A549 treated with Mapracorat at 1 μM for 4 hours (cell line): ENCODE measurements at places on chromosomes 7 and 10. TPM values are rescaled to one million over a fixed set of nuclear protein-coding genes. Genes with fewer than 3 reads are reported as not detected.

The CPA2 gene
- 0.09 TPM in 1 of 5 replicates, not detected in the others for total RNA-seq

The INPP5A gene
- 11.1 to 13.9 TPM (median 13.1 TPM) in 5 replicates for total RNA-seq

The SLC26A3 gene
- not detected in 5 replicates for total RNA-seq

The H2BK1 gene
- not detected in 5 replicates for total RNA-seq

The CH25H gene
- 0.12 to 0.36 TPM (median 0.32 TPM) in 5 replicates for total RNA-seq

The ANKRD2 gene
- 4.7 to 7.9 TPM (median 6.3 TPM) in 5 replicates for total RNA-seq

The HGF gene
- total RNA-seq = 0.02 TPM in 1 of 5 replicates, not detected in the others

The LBX1 gene
- total RNA-seq = not detected in 5 replicates

The DTX2 gene
- total RNA-seq = 27.6 to 35.4 TPM (median 29.8 TPM) in 5 replicates

The LIPK gene
- total RNA-seq = not detected in 5 replicates

The PTF1A gene
- total RNA-seq = not detected in 5 replicates

The TMEM254 gene
- total RNA-seq = 18.2 to 23.6 TPM (median 20.7 TPM) in 5 replicates

The IRF5 gene
- 13.4 to 16.7 TPM (median 14.9 TPM) in 5 replicates for total RNA-seq

The BMPER gene
- total RNA-seq = 4.4 to 5.7 TPM (median 5.1 TPM) in 5 replicates
